Muscle of leg (tissue), 16 donors: ENCODE measurements at places on chromosomes 11 and 22. TPM values are rescaled to one million over a fixed set of nuclear protein-coding genes. Genes with fewer than 3 reads are reported as not detected.

GRCh38 chr11:16790486-16791190 is 52.2 kb downstream of the C11orf58 start:
- no peak overlapping the region for H3K27ac ChIP-seq
- H3K36me3 ChIP-seq, result no peaks in the 10 kb centered on the region
- no peak overlapping the region for H3K4me3 ChIP-seq
- no peak for DNase-seq

The MOV10L1 gene
- 0.40 TPM for total RNA-seq

The ATG13 gene
- total RNA-seq, result 20.3 TPM

The ADORA2A gene
- 8.9 TPM for total RNA-seq

The OR4P4 gene
- total RNA-seq, result not detected

- H3K4me3 ChIP-seq, result no peak overlapping the region
Measured at GRCh38 chr22:44595841-44596341, 97.9 kb upstream of the RTL6 start.

The GSTT2B gene
- 4.5 TPM for total RNA-seq

The UPB1 gene
- 0.75 TPM for total RNA-seq

DNA sequence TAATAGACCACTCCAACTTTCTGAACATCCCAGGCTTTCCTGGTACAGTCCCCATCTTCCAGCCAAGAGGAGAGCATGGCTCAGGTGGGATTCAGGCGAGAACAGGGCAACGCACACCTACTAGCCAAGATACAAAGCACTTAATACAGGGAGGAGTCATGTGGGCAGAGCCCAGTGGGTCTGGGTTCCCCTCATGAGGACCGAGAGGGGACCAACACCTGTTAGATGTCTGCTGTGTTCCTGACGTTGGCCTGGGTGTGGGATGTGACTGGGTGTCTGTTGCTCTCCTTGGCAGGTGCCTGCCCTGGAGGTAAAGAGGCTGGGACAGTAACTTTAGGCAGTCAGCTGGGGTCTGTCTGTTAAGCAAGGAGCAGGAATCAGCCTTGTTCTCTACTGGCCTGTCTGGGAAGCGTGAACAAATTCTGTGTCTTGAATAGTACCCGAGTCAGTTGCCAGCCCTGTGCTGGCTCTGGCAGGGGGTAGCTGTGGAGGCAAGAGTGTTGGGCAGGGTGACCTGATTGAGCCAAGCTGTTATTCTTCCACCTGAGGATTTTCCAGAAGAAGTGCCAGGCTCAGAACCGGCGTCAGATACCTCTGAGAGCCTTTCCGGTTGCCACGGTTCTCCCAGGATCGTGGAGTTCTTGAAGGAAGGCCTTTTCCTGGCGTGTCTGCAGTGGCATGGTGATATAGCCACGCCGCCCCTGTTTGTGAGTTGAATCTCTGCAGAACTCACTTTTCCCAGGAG is 56.3 kb downstream of the BCR start:
- no peaks in the 10 kb centered on the region for H3K36me3 ChIP-seq
- H3K27ac ChIP-seq, result peak overlapping the region; percentile 67
- peaks cover 70% of the 10 kb centered on the region for H3K4me1 ChIP-seq
- DNase-seq, result no peak
- no peak overlapping the region for H3K4me3 ChIP-seq
- peaks cover 51% of the 10 kb centered on the region for H3K27me3 ChIP-seq

DNA sequence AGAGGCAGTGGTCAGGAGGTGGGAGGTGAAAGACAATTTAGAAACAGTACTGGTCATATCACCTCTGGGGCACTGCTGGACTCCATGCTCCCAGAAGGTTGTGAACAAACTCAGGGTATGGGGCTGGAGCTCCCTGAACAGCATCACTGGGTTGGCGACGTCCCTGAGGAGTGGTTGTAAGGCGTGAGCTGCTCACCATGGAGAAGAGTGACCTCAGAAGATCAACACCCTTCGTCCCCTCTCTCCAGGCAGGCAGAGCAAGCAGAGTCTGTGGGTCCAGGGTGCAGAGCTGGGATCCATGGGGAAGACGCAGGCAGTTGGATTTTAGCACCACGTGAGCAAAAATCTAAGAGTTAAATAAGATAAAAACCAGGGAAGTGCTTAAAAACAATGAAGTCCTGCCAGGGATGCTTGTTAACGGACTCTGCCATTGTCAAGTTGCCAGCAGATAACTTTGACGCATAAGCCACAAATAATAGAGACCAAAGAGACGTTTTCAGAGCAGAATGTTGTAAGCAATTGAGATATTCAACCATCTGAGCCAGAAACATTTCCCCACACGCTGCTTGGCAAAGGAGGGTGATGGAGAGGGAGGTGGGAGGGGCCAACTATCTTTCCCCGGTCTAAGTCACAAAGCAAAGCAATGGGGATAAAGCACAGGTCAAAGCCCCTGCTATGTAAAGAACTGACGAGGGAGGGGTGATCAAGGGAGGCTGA is 13.6 kb downstream of the PNPLA5 start:
- H3K27ac ChIP-seq, result no peak overlapping the region
- no peaks in the 10 kb centered on the region for H3K4me1 ChIP-seq
- no peak overlapping the region for H3K4me3 ChIP-seq
- no peaks in the 10 kb centered on the region for H3K36me3 ChIP-seq

The SPATA19 gene
- not detected for total RNA-seq

The PDGFD gene
- 25.7 TPM for total RNA-seq

The CREB3L1 gene
- 14.2 TPM for total RNA-seq

- DNase-seq, result no peak
- H3K27me3 ChIP-seq, result no peaks in the 10 kb centered on the region
Measured at GRCh38 chr22:49795521-49795920, 32.2 kb downstream of the BRD1 start.

- H3K27ac ChIP-seq, result no peak overlapping the region
- H3K36me3 ChIP-seq, result no peaks in the 10 kb centered on the region
- no peak for DNase-seq
Measured at GRCh38 chr11:41102471-41102870, 357.0 kb downstream of the LRRC4C start.

- H3K27ac ChIP-seq, result no peak overlapping the region
- H3K27me3 ChIP-seq, result no peaks in the 10 kb centered on the region
- no peak for DNase-seq
- H3K4me1 ChIP-seq, result peaks cover 5% of the 10 kb centered on the region
- H3K4me3 ChIP-seq, result no peak overlapping the region
Measured at GRCh38 chr11:15942936-15943335, 413.4 kb downstream of the SOX6 start.

DNA sequence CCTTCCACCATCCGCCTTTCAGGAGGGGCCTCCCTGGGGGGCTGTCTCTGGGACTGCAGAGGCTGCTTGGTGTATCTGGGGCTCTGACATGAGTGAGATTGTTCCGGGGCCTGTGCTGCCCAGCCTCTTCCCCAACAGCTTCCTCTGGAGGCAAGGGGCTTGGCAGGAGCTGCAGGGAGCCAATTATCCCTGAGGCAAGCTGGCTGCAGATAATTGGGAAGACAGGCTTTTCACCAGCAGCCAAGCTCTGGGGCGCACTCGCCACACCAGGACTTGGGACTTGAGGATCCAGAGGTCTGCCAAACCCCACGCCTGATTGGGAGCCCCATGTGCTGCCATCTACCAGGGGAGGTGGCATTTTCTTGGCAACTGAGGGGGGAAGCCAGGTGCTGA is 15.6 kb upstream of the RTN4R start:
- no peaks in the 10 kb centered on the region for H3K27me3 ChIP-seq
- no peak overlapping the region for H3K4me3 ChIP-seq
- peaks cover 6% of the 10 kb centered on the region for H3K4me1 ChIP-seq
- DNase-seq, result no peak

- H3K4me1 ChIP-seq, result peaks cover 76% of the 10 kb centered on the region
- H3K27ac ChIP-seq, result peak overlapping the region; percentile 92
- H3K4me3 ChIP-seq, result no peak overlapping the region
Measured at GRCh38 chr22:46010951-46011626, 34.1 kb upstream of the WNT7B start.

The EMSY gene
- total RNA-seq, result 14.9 TPM

DNA sequence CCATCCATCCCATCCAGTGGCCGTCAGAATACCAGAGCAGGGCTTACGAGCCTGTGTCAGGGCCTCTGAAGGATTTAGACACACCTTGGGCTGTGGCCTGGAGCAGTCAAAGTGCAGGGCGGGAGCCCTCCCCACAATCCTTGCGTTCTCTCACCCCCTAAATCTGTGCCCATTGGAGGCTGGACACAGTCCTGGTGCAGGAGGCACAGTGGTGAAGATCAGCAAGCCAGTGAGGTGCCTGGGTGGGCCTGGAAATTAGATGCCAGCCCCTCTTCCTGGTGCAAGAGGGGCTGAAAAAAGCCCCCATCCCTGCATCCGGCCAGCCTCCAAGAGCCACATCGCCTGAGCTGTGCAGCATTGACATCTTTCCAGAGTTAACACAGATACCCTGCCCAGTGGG is 1045.8 kb downstream of the TBC1D22A start:
- no peaks in the 10 kb centered on the region for H3K4me1 ChIP-seq
- peaks cover 5% of the 10 kb centered on the region for H3K27me3 ChIP-seq
- no peak for DNase-seq
- no peak overlapping the region for H3K4me3 ChIP-seq
- H3K36me3 ChIP-seq, result no peaks in the 10 kb centered on the region
- no peak overlapping the region for H3K27ac ChIP-seq
